ENCODE measurements at places on chromosomes 13 and 19. TPM values are rescaled to one million over a fixed set of nuclear protein-coding genes. Genes with fewer than 3 reads are reported as not detected.

DNA sequence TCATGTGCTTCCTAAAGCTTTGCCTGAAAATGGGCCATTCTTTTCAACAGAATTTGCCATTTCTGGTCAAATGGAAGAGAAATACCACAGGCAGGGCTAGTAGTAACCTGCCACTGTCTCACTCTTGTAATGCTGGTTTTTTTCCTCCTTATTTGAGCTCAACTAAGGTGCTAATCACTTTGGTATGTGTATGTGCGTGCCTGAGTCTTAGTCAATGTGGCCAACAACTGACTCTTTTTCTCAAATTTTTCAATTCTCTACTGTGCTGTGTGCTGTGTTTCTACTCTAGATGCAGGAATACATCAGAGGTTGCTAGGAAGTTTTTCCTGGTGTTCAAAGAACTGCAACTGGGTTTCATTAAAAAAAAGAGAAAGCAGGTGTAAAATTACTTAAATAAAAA lies 870.2 kb downstream of the EFNB2 start:
- no peak for DNase-seq
- no peak overlapping the region for H3K27ac ChIP-seq
- H3K36me3 ChIP-seq: no peaks in the 10 kb centered on the region
- H3K27me3 ChIP-seq: no peaks in the 10 kb centered on the region

GRCh38 chr13:32409561-32410421 lies 18.1 kb downstream of the N4BP2L1 start:
- no peaks in the 10 kb centered on the region for H3K27me3 ChIP-seq
- H3K36me3 ChIP-seq: no peaks in the 10 kb centered on the region
- H3K4me3 ChIP-seq: no peak overlapping the region
- no peak overlapping the region for H3K27ac ChIP-seq
- DNase-seq: no peak
- H3K4me1 ChIP-seq: no peaks in the 10 kb centered on the region

- peaks cover 13% of the 10 kb centered on the region for H3K27me3 ChIP-seq
- DNase-seq: no peak
- H3K27ac ChIP-seq: no peak overlapping the region
- H3K36me3 ChIP-seq: no peaks in the 10 kb centered on the region
- peaks cover 5% of the 10 kb centered on the region for H3K4me1 ChIP-seq
- H3K4me3 ChIP-seq: no peak overlapping the region
Measured at GRCh38 chr19:9917321-9917720, 19.0 kb downstream of the OLFM2 start.

DNA sequence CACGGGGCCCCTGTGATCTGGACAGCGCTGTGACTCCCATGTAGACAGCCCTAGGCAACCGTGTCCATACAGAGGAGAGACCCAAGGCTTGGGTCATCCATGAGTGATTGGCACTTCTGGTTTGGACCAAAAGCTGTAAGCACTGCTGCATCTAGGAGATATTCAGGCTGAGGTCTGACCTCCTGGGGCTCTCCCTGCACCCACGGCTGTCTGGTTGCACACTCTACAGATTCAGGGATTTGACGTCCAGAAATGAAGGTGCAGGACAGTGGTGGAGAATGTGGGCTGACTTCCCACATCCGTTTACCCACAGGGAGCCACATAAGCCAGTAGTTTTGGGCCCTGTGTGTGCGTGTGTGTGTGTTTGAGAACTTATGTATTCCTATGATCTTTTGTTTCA lies 76.2 kb upstream of the ARHGEF7 start:
- H3K4me1 ChIP-seq: no peaks in the 10 kb centered on the region
- H3K4me3 ChIP-seq: no peak overlapping the region
- H3K36me3 ChIP-seq: no peaks in the 10 kb centered on the region
- H3K27ac ChIP-seq: no peak overlapping the region
- DNase-seq: no peak
- no peaks in the 10 kb centered on the region for H3K27me3 ChIP-seq

- no peak for DNase-seq
- no peak overlapping the region for H3K4me3 ChIP-seq
- no peaks in the 10 kb centered on the region for H3K27me3 ChIP-seq
Measured at GRCh38 chr13:95206116-95206515, 95.1 kb downstream of the ABCC4 start.

- H3K4me1 ChIP-seq: no peaks in the 10 kb centered on the region
- H3K36me3 ChIP-seq: peaks cover 48% of the 10 kb centered on the region
- no peak overlapping the region for H3K27ac ChIP-seq
- no peaks in the 10 kb centered on the region for H3K27me3 ChIP-seq
- no peak for DNase-seq
Measured at GRCh38 chr19:16861834-16862233, 27.0 kb upstream of the F2RL3 start.

DNA sequence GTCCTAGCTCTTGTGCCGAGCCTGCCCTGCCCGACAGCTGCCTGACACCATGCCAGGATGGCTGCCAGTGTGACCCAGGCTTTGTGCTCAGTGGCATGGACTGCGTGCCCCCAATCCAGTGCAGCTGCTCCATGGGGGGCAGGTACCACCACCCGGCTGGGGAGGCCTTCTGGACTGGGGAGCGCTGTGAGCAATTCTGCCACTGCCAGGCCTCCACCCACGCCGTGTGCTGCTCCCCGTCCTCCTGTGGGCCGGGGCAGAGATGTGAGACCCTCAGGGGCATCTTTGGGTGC lies 9.4 kb upstream of the FXYD3 start:
- no peaks in the 10 kb centered on the region for H3K36me3 ChIP-seq
- H3K27ac ChIP-seq: no peak overlapping the region
- no peak for DNase-seq
- no peak overlapping the region for H3K4me3 ChIP-seq
- H3K27me3 ChIP-seq: no peaks in the 10 kb centered on the region

- peak; percentile 73 for DNase-seq
Measured at GRCh38 chr13:114132419-114133121, at the start of gene RASA3. Gene RASA3 (minus strand): TSS chr13:114132623. CDS start chr13:114132489, 134 bp downstream.

GRCh38 chr19:49690656-49691242 lies at the start of gene CPT1C:
Gene CPT1C (plus strand): TSS chr19:49691116. CDS start chr19:49692253, 1,137 bp downstream.
- H3K27me3 ChIP-seq: no peaks in the 10 kb centered on the region
- no peaks in the 10 kb centered on the region for H3K36me3 ChIP-seq

- no peaks in the 10 kb centered on the region for H3K27me3 ChIP-seq
- DNase-seq: no peak
- H3K4me3 ChIP-seq: no peak overlapping the region
- H3K36me3 ChIP-seq: no peaks in the 10 kb centered on the region
- H3K4me1 ChIP-seq: peaks cover 16% of the 10 kb centered on the region
Measured at GRCh38 chr13:26787961-26788360, 27.4 kb upstream of the GPR12 start.

PALM gene
- polyA plus RNA-seq: not detected

CEACAM8 gene
- polyA plus RNA-seq: not detected

ZNF730 gene
- polyA plus RNA-seq: not detected

PNMA8B gene
- 1.0 TPM for polyA plus RNA-seq
